NCI-H226 (cell line): ENCODE measurements at places on chromosomes 4 and X.

DNA sequence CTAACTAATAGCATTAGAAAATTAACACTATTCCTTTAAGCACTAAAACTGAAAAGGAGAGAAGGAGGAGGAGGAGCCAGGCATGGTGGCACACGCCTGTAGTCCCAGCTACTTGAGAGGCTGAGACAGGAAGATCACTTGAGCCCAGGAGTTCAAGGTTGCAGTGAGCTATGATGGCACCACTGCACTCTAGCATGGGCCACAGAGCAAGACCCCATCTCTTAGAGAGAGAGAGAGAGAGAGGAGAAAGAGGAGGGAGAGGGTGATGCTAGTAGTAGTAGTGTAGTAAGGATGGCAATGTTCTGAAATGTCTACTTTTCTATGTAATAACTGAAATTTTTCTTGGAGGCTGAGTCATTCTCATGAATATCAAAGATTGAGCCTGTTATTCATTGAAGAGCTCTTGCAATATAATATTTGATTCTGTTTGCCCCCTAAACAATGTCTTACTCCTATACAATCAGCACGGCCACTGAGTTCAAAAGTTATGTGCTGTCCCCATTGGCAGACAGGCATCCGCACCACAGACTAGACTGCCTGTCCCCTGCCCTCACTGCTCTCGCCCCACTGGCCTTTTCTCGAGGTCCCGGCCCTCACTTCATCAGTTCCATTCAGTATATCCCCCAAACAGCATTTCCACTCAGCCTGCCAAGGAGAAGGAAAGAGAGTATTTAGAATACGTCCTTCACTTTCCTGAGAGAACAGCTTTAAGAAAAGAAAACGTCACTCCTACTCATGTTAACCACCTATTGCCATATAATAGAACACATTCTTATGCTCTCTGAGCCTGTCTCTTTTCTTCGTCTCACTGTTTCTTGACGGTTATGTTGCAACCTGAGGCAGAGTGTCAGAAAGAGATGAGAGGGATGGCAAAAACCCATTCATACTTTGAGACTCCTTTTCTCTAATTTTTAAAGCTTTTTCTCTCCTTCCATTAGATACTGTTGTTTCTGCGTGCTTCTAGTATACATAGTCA is 238.1 kb downstream of the PALLD start:
- no peak for DNase-seq

DNA sequence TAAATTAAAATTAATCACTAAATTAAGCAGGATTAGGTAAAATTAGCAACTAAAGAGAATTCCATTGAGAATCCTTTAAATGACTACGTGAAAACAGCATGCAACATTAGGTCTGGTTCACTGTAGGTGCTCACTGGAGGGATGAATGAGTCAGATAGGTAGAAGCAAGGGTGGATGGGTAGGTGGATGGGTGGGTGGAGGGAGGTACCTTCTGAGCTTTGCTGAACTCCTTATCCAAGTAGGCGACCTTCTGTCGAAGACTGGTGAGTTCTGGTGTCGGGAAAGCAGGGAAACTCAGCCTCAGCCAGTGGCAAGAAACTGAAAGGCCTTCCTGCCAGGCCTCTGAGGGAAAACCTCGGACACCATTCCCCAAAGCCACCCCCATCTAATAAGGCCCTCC is 3.0 kb downstream of the GRIPAP1 start:
- DNase-seq: no peak

DNA sequence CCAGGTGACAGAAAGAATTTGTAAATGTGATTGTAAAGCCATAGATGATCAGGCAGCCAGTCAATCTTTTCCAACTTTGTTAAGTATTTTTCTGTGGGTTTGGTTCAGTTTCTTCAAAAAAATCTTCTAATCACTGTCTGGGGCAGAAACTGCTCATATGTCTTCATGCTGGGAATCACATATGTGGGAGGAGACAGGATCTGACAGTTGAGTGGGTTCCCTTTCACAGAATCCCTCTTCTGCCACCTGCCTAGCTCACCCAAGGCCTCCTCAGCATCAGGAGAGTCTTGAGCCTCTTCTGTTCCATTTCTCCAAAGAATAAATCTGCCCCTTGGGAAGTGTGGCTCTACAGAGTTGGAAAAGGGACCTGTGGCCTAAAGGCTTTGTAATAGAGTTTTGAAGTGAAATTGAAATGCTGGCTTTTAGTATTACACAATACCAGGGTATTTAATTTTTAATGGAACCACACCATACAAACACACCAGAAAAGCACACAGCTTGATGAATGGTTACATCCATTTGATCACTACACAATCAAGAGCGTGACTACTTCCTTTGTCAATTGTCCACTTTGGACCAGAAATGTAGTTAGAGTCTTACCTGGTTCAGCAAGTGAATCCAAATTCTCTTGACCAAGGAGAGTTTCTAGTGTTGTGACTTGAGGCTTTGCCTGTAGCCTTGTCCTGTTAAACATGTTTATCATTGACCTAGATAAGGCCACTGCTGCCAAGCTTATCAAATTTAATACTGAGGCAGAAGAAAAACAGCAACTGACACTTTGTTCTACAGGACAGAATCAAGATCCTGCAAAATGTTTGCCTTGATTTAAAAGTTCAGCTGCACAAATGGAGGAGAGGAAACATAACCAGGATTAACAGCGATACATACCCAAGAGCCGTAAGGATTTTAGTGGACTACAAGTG is 20.4 kb downstream of the MSMO1 start:
- no peak for DNase-seq

DNA sequence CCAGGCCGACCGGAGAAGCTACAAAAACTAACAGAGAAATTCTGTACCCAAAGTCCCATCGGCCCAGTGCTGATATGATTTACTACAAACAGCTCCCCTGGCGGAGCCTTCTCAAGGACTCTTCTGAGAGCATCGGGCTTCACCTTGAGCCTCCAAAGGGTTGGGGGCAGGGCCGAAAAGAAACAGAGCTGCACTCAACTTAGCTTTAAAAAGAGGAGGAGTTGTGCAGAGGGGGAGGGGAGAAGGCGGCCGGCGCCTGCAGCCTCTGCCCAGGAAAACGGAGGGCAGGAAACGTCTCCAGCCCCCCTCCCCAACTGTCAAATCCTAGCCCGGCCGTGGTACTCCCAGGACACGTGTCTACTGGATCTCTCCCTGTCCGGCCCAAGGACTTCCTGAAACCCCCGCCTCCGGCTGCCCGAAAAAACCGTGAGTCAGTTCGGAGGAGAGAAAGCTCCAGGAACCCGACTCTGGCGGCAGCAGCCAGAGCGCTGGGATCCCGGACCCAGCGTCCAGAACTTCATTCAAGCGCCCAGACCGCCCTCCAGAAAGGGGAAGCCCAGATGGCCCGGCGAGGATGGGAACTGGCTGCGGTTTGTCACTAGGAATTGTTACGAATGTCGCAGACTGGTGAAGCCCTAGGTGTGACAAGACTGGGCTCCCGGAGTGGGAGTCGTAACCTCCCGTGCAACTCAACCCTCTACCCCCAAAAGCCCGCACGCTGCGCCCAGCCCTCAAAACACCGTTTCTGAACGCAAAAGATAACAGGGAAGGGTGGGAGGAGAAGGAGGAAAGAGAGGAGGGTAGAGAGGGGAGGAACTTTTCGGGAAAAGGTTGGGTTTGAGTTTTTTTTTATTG is 973 bp downstream of the ADAMTS3 start:
- peak; percentile 91 for DNase-seq

GRCh38 chr4:182015014-182015413 is 228.2 kb upstream of the TENM3 start:
- no peak for DNase-seq

- no peak for DNase-seq
Measured at GRCh38 chr4:185396724-185397385, at the start of gene ANKRD37. TSS of gene ANKRD37 (plus strand) at chr4:185396841. CDS start at chr4:185396924, 83 bp downstream.

DNA sequence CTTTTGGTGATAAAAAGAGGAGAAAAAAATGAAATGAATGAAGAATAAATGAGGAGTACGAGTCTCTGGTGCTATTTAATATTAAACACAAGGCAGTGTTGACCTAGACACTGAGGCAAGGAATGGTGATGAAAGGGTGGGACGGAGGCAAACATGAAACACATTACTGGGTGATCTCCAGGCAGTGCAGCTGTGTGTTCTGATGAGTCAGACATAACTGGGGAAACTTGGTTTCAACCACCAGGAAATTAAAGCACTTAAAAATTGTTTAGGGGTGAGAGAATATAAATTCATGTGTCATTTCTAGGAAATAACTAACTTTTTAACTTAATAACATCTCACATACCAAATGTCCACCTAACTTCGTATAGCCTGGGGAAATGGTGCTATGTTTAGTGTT is 19.7 kb upstream of the CXCL6 start:
- DNase-seq: peak; percentile 28

GRCh38 chrX:41933546-41933945 is 10.2 kb upstream of the CASK start:
- peak; percentile 3 for DNase-seq
